ENCODE measurements at places on chromosomes 1 and 21.

DNA sequence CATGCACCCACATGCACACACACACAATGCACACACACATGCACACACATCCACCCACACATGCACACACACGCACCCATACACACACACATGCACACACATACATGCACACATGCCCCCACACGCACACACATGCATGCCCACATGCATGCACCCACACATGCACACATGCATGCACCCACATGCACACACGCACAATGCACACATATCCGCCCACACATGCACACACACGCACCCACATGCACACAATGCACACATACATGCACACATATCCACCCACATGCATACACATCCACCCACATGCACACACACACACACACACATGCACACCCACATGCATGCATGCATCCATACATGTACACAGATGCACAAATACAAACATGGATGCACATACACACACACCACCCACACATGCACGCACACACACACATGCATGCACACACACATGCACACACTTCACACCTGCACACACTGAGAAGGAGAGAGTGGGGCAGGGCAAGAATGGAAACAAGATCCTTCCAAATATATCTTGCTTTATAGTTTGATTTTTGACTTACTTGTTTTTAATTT, 123.2 kb downstream of the NPHP4 start:
- no peak for DNase-seq

- DNase-seq = no peak
Observed at GRCh38 chr1:161725908-161726472, 4.6 kb downstream of the FCRLB start.

DNA sequence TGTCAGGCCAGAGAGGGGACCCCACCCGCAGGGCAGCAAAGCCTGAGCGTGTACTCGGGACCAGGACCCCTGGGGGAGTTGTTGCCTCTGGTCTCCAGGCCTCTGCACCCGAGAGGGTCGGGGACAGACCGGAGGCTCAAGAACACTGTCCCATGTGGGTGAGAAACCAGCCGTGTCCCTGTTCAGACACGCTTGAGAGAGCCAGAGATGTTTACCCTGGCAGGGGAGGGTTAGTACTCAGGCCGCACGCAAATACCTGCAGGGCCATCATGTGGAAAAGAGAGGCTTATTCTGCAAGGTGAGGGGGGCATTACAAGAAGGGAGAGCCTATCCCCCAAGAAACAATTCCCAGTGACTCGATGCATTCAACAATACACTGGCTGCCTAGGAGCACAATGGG, 74.0 kb upstream of the ARHGEF16 start:
- no peak for DNase-seq

DNA sequence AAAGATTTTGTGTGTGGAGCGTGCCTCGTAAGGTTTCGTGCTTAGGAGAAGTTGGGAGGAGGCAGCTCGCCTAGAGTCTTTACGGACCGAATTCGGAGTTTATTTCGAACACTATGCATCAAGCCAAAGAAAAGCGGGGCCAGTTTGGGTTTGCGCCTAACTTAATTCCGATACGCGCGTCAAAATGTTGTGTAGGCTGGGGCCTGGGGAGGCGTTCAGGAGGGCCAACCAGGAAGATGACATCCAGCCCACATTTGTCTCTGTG, 6.4 kb downstream of the FOXD2 start:
- no peak for DNase-seq

- DNase-seq = no peak
Observed at GRCh38 chr1:67889953-67890567, 56.8 kb upstream of the GNG12 start.

GRCh38 chr1:81873946-81874345, 73.2 kb downstream of the ADGRL2 start:
- DNase-seq = no peak

DNA sequence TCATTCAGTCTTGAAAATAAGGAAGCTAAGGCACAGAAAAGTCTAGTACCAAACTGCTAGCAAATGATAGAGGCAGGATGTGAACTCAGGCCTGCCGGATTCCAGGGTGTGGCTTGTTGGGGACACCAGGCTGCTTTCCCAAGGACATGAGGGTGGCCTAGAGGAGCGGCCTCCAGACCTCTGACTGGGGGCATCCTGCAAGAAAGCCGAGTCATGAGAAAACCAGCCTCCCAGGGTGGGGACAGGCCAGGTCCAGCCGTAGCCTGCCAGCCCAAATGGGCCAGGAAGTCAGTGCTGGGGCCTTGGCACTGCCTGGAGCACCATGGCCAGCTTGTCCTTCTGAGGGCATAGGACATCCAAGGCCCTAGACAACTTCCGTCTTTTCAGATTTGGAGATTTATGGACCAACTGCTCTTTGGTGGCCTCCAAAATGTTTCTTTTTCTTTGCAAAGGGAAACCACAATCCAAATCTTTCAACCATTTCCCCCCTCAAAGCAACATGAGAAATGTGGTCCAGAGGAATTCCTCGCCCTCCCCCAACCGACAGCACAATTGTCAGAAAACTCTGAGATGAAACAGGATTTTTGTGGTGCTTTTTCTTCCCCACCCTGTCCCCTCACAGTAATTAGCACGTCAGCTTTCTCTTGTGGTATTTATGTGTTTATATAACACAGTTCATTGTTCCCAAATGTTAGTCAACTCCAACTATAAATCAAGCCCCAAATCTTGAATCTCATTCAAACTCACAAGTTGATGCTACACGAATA, 212.3 kb downstream of the KAZN start:
- no peak for DNase-seq

GRCh38 chr1:216270086-216270773, 153.0 kb downstream of the USH2A start:
- no peak for DNase-seq

DNA sequence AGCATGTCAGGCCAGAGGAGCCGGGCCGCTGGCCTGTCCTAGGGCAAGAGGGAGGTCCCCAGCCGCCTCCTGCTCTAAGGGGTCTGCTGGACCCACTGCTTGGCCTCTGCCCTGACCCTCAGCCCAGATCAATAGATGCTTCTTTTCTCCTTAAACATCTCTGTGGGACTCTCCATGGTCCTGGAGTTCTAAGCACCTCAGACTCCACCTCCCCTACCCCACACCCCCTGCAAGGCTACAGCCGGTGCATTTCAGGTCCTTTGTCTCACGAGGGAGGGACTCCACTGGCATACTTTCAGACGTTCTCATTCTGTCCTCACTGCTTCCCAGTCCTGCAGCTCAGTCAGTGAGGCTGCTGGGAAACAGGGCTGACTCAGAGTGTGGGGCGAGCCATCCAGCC, 11.0 kb downstream of the CNTN2 start:
- no peak for DNase-seq

DNA sequence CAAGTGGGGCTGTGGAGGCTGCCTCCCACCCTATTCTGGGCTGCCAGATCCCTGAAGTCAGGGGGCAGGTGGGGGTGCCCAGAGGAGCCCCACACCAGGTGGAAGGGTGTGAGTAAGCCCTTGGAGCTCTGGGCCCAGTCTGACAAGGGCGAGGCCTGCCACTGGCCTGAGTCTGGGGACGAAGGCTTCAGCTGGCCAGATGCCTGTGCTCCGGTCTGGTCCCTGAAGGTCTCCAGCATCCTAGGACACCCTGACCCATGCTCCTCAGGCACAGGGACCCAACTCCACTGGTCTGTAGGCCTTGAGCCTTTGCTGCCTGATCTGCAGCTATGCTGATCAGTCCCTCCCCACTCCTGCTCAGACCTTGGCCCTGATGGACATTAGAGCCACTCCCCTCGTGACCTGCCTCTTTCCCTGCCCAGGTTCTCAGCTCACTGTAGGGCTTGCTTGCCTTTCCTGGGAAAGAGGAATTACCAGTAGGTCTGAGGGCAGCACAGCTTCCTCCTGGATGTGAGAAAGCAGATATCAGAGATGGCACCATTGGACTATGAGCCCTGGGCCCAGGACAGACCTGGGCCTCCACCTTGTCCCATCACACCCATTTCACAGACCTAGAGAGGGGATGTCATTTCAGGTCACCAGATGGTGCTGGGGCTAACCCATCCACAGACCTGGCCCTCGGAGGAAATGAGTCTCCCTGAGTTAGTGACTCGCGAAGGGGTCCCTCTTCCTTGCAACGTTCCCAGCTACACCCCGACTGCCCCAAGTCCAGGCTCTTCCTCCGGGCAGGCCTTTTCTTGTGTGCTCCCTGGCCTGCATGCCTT, 32.8 kb upstream of the CSF3R start:
- no peak for DNase-seq

GRCh38 chr1:206447792-206448191, 22.5 kb upstream of the IKBKE start:
- no peak for DNase-seq

DNA sequence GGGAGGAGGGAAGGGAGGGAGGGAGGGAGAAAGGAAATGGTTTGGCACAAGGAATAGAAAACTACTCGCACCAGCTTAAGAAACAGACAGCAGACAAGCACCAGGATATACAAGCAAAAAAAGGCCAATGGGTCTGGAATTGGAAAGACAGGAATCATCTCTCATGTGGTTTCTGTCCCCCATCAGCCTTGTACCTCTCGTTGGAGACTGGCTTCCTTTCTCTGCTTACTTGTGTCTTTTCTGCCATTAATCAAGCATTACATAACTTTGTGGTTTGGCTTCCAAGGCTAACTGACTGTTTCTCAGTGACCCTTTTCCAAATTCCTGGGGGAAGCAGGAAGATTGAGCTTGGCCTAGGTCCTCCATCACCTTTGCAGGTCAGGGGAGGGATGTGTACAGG, 11.8 kb upstream of the RALGPS2 start:
- no peak for DNase-seq

DNA sequence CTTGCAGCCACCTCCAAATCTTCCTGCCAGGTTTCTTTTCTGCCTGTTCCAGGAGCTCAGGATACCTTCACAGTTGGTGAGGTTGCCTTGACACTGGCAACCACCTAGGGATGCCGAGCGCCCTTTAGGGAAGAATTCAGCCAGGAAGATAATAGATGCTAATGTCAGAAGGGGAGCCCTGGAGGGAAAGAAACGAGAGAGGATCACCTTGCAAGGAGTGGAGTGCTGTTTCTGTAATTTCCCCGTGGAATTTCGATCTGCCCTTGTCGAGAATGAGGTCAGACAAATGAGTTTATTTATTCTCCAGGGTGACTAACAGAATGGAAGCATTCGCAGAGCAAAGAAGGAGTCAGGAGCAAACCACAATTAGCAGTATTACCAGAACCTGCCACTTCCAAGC, 315.8 kb upstream of the KAZN start:
- no peak for DNase-seq

DNA sequence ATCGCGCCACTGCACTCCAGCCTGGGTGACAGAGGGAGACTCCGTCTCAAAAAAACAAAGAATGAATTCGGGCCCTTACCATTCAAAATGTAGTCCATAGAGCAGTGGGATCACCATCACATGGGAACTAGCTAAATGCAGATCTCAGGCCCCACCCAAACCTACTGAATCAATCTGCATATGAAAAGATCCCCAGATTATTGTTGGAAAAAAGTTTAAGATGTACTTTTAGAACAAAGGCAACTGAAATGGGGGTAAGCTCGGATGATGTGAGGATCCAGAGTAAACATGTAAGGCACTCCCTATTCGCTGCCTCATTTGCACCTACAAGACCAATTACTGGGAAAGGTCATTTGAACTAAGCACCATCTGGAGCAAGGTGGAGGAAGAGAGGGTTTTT, 803 bp upstream of the FLAD1 start:
- DNase-seq = no peak

- no peak for DNase-seq
Observed at GRCh38 chr21:42499444-42500112, 3.6 kb upstream of the RSPH1 start.

GRCh38 chr21:40049031-40049930, 182.0 kb downstream of the PCP4 start:
- no peak for DNase-seq

DNA sequence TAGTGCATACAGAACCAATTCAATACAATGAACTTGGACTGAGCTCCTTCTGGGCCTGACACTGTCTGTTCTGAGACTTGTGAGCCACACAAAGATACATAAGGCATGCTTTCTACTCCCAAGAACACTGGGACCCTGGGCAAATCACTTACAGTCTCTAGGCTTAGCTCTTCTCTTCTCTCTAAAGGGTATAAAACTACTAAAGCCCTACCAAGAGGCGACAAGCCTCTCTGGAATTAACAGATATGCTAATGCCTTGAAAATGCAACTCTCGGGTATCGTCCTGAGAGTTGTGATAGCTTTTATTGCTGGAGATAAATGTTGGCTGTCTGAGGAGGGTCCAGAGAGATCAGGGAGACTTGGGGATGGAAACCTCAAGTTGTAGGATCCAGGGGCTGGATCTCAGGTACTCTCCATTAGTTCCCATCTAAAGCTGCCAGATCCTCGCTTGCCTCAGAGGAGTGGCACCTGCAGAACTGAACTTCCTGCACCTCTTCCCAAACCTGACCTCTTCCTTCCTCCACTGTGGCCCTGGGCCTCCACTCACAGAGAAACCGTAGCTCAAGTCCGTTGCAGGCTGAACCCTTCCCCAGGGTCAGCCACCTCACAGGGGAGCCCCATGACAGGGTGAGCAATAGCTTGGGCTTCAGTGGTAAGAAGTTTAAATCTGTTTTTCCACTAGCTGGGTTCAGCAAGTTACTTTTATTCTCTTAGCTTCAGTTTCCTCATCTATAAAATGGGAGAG, 11.5 kb upstream of the CFAP45 start:
- no peak for DNase-seq

GRCh38 chr1:25617625-25618432, 1.2 kb downstream of the MAN1C1 start:
- no peak for DNase-seq

GRCh38 chr1:153261281-153262069, 2.0 kb downstream of the LORICRIN start:
- no peak for DNase-seq

DNA sequence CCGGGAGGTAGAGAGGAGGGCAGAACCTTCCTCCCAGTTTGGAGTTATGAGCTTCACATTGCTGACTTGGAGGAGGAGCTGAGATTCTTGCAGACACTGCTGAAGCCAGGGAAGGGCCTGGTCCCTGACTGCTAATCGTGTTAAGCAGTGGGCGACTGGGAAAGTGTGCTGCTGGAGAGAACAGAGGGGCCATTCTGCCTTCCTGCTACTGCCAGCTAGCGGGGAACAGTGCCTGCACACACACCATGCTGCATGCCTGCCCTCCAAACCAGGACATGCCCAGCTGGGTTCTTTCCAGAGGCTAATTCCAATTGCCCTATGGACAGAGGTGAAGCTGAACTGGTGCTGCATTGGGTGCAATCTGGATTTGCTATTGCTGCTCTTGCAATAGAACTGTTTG, 281.4 kb downstream of the AJAP1 start:
- DNase-seq = no peak

DNA sequence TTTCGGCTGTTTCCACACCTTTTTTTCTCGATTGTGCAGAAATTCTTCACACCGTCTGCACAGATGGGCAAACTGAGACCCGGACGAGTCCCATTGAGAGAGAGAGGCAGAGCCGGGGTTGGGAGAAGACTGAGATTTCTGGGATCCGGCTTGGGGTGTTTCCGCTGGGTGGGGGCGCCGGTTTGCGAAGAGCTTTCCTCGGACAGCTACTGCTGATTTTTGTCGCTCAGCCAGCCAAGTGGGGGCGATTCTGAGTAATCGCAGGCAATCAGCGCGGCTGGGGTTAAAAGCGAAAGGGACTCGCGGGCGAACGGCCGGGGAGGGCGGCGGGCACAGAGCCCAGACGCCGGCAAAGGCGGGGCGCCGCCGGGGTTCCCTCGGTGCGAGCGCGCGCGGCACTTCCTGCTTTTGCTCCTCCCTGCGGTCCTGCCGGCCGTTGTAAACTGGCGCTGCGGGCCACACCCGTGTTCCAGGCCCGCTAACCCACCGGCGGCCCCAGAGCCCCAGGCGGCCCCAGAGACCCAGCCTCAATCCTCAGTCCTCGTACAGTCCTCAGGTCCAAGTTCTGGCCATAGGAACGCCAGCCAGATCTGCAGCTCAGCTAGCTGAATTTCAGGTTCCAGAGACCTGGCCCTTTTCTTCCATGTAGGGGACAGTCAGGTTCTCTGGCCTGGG, 32.4 kb upstream of the JUN start:
- peak; percentile 75 for DNase-seq

Measured in activated gamma-delta T cell treated with anti-CD3 and anti-CD28 coated beads, Interleukin-2, amount 50 U/mL, for 16 hours (primary cell).